Stimulated activated CD8-positive, alpha-beta memory T cell treated with anti-CD3 and anti-CD28 coated beads, Interleukin-7, amount 100 ng/mL, for 48 hours (primary cell): ENCODE measurements at places on chromosomes 6 and 20.

DNA sequence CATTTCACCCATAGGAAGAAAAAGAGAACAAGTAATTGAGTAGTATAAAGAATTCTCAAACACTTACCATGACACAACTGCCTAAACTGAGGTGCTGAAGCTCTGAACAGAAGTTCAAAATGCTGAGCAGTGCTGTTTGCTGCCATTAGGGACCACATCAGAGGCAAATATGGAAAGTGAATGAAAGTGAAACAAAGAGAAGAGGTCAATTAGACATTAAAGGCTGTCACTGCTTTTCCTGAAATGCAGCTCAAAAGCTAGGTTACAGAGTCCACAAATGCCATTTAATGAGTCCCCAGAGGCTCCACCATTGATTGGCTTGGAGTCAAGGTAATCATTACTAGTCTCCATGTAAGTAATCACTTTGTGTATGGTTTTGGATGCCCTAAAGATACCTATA lies 46.1 kb downstream of the POU3F2 start:
- no peak for DNase-seq

DNA sequence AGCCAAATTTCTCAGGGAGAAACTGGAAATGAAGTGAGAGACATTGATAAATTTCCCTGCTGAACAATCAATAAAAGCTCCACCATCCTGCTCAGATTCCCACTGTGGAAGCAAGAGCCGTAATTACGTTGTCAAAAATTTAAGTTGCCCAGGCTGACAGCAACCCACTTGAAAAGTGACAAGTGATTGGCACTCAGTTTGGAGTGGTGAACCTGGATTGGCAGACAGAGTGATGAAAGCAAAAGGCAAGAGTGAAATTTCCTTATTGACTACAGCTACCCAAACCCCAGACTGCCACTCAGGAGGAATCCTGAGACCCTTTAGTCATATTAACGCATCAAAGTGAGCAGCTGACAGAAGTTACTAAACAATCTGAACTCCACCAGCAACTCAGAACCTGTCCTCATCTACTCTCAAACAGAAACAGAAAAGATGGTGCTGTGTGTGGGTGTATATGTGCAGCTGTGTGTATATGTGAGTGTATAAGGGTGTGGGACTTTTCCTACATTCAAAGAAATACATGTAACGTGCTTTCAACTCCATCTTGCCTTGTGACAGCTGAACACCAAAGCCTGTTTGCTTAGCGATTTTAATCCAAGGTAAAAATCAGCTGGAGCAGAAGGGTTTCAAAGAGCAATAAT lies 157.4 kb downstream of the PKHD1 start:
- DNase-seq = no peak

GRCh38 chr6:38113825-38114576 lies 294.5 kb downstream of the ZFAND3 start:
- no peak for DNase-seq

DNA sequence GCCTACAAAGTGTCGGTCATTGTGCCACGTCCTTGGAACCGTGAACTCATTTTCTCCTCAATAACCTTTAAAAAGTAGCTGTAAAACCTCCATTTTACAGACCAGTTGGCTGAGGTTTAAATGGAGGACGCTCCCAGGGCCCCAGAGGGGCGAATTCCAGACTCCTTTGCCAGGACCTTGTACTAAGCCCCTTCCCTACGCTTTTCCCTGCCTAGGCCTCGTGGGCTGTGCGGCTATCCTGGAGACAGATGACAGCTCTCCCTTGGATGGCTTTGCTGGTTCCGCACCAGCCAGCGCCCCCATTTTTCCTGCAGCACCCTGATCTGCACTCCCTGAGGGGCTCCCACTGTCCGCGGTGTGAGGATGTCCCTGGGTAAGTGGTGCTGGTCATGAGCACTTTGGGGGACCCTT lies 12.1 kb upstream of the SNHG17 start:
- no peak for DNase-seq

GRCh38 chr6:168265827-168266815 lies 53.5 kb downstream of the DACT2 start:
- no peak for DNase-seq

DNA sequence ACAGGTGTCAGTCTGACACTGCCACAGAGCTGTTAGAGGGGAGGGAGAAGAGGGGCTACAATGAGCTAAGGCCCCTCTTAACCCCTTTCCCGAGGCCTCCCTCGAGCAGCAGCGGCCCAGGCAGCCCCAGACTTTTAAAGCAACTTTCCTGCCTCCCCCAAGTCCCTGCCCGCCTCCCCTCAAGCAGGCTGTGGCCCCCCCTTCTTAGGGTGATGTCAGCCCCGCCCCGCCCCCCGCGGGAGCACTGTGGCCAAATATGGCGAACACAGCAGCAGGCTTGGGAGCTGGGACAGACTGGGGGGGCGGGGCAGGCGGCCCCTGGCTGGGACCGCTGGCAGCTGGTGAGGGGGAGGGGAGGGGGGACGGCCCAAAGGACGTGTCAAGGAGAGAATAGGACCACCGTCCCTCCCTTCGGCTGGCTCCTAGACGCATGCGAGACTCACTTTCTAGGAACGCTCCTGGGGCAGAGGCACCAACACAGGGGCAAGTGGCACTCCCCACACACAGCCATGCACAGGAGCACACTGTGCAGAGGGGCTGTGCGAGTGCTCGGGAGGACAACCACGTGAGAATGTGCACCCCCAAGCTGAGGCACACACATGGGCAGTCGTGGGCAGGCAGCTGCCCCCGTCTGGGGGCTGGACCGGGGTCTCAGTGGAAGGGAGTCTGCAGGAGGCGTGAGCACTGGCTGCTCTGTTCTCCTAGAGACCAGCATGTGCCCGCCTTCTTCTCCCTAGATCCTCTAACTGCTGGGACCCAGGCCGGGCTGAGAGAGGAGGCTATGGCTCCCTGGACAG lies 6.7 kb downstream of the TEAD3 start:
- no peak for DNase-seq

- DNase-seq = no peak
Measured at GRCh38 chr20:1827510-1827973, 67.7 kb upstream of the SIRPA start.

GRCh38 chr20:62785393-62785792 lies 10.9 kb upstream of the MRGBP start:
- DNase-seq = no peak

GRCh38 chr6:106085692-106085983 lies 498 bp upstream of the PRDM1 start:
- DNase-seq = no peak

DNA sequence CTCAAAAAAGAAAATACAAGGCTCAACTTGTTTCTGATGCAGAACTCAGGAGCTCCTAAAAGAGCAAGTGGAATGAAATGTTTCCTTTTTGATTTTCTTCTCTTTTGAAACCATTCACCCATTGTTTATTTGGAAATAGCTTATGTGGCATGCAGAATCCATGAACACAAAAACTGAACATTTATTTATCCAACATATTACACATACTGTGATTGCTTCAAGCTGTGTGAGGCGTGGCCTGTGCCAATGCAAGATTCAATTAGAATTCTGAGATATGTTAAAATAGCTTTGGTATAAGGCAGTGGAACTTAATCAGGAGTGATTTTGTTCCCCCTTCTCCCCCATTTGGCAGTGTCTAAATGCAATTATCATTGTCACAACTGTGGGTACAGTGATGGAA lies 45.9 kb upstream of the CARMIL1 start:
- DNase-seq = no peak

- DNase-seq = no peak
Measured at GRCh38 chr6:80548532-80548931, 442.1 kb downstream of the BCKDHB start.

- DNase-seq = no peak
Measured at GRCh38 chr20:63114693-63115311, 101.1 kb downstream of the YTHDF1 start.

- DNase-seq = no peak
Measured at GRCh38 chr6:15359335-15359862, 113.5 kb downstream of the JARID2 start.

- DNase-seq = no peak
Measured at GRCh38 chr6:82030301-82030700, 217.2 kb downstream of the IBTK start.

- no peak for DNase-seq
Measured at GRCh38 chr6:31831350-31832215, 4.0 kb downstream of the HSPA1B start.

GRCh38 chr6:15441215-15441868 lies 195.5 kb downstream of the JARID2 start:
- no peak for DNase-seq

GRCh38 chr20:50788045-50788991 lies 6.5 kb upstream of the BCAS4 start:
- no peak for DNase-seq

DNA sequence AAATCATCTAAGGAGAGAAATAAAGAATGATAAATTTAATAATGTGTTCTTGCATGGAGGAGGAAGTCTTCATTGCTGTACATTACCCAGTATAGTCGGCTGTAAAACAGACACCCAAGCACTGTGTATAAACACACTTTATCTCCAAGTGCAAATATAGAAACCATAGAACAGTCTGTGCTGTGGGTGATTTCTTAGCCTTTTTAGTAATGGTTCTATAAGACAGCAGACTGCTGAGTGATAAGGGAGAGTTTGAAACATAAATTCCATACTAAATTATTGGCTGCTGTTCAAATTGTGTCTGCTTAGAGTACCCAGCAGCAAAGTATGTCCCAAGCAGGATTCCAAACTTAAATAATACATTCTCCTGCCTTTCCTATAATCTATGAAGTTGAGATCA lies 4.6 kb downstream of the FILIP1 start:
- no peak for DNase-seq

DNA sequence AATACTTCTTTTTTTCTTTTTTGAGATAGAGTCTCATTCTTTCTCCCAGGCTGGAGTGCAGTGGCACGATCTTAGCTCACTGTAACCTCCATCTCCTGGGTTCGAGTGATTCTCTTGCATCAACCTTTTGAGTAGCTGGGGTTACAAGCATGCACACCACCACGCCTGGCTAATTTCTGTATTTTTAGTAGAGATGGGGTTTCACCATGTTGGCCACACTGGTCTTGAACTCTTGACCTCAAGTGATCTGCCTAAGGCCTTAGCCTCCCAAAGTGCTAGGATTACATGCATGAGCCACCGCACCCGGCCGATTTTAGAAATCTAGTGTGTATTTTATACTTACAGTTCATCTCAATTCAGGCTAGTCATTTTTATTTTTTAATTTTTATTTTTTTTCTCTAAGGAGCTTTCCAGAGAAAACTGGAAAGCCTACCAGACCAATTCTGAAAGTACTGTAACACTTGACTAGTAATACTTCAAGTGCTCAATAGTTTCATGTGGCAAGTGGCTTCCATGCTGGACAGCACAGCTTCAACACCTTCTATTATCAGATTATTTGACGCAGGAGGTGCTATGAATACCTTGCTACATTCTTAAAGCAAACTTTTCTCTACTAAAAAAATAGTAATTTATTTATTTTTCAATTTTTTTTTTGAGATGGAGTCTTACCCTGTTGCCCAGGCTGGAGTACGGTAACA lies 25.0 kb downstream of the POLR1C start:
- no peak for DNase-seq
